ENCODE measurements at places on chromosomes 3 and 15. TPM values are rescaled to one million over a fixed set of nuclear protein-coding genes. Genes with fewer than 3 reads are reported as not detected.

The DPPA2 gene
- 1.4 TPM for polyA plus RNA-seq

The OSBPL10 gene
- polyA plus RNA-seq = 20.3 TPM

The GPR160 gene
- polyA plus RNA-seq = 29.9 TPM

The SRP14 gene
- polyA plus RNA-seq = 613 TPM

The CHST13 gene
- polyA plus RNA-seq = 3.2 TPM

The WDR93 gene
- 2.3 TPM for polyA plus RNA-seq

The ESYT3 gene
- polyA plus RNA-seq = 1.1 TPM

The OIP5 gene
- 10.3 TPM for polyA plus RNA-seq

The BFSP2 gene
- polyA plus RNA-seq = 0.50 TPM

DNA sequence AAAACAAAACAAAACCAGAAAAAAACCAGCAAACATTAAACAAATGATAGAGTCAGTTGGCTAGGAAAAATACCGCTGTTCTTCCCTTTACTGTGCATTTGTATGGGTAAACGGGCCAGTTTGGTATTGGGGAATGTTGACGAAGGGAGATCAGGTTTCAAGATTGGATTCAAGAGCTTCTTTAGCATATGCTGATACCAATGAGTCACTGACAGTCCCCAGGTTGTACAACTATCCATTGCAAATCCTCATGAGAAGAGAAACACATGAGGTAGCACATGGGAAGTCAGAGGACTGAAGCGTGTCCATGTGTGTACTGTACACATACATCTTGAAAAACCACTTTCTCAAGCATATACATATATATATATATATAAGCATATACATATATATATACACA is 25.6 kb downstream of the TIGIT start:
- DNase-seq = no peak

DNA sequence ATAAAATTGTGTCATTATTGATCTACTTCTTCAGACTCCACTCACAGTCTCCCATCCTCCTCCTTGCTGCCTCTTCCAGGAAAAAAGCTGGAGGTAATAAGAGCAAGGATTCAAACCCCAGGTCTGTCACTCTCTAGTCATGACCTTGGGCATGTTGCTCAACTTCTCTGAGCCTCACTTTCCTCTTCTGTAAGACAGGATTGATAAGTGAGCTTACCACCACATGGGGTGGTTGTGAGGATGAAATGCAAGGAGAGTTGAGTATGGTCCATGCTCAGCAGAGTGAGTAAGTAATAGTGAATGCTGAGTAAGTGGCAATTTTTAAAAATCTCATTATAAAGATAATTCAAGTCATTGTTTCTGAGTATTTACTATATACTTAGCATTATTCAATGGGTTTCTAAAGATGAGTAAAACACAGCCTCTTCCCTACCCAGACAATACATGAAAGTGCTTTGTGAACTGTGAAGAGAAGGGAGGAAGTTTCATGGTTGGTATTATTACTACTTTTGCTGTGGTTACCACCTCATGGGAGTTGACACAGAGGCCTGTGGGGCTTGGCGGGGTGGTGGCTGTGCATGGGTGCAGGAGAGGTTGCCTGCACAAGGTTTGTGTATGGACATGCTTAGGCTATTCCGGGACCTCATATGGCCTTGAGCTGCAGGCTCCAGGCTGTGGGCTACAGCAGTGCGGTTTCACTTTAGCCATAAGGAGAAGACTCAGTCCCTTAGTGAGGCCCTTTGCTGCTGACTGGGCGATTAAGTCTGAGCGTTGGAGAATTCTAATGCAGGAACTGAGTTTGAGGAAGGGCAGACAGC is 30.0 kb downstream of the SLC6A11 start:
- DNase-seq = no peak

DNA sequence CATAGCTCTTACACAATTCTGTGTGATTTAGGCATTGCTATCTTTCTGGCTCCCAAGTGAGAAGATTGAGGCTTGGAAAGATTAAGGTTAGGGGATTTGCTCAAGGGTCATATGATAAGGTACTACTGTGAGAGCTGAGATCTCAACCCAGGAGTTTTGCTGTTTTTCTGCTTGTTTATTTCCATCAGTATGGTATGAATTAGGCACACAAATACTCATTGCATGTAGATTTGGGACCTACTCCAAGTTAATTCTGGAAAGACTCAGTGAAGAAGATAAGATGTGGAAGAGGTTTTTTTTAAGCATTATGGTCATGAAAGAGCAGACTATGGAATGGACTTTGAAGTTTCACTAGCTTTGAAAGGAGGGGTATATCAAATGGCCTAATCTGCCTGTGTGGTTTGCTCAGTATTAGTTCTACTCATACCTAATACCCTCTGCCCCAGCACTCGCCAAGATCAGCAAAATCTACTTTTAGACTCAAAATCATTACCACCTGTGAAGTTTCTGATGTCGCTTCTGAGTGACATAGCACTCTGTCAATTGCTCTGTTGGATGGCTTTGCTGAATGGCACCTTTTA is 12.5 kb downstream of the MBNL1 start:
- no peak for DNase-seq

DNA sequence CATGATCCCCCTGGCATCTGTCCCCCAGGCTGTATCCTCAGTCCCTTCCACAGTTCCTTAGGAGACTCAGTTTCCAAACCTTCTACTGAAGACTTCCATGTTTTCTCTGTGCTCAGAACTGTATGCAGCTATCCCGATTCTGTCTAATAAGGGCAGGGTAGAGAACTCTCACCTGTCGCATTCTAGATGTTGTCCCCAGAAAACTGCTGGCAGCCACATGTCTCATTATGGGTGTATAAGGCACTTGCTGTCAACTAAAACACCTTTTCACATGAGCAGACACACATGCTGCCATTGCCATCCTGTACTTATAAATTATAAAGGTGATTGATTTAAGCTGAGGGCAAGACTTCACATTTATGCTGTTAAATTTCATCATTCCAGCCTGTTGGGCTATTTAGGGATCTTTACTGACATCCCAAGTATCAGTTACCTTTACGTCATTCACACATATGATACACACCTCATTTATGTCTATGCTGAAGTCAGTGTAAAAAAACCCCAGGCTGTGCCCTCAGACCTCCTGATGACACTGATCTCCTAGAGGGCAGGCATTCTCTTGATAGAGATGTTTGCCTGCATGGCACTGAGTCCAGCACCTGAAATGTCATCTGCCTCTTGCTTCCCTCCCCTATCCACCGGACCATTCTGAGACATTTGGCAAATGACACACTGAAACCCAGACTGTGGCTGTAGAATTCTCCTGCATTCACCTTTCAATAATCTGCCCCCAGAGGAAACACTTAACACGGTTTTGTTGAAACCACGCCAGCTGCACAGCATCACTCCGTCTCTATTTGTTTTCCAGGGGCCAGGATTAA is 35.8 kb downstream of the BTD start:
- DNase-seq = no peak

GRCh38 chr15:83605111-83605945 is 48.6 kb upstream of the ADAMTSL3 start:
- no peak for DNase-seq

GRCh38 chr3:182683858-182684257 is 109.4 kb upstream of the ATP11B start:
- no peak for DNase-seq

DNA sequence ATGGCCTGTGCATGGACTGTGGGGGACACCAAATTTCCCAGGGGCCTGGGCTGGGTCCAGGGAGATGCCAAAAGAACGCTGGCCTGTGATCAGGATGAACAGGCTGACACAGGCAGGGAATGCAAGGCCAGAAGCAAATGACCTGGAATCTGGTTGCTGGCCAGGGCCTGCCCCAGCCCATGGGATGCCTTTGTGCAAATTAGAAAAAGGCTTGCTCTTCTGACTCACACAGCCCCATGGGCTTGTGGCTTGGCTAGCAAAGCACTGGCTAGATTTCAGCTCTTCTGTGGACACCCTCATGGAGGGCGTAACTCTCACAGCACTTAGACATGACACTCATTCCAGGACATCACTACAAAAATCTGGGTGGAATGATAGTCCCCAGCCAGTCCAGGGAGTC is 356.0 kb downstream of the SHQ1 start:
- no peak for DNase-seq

DNA sequence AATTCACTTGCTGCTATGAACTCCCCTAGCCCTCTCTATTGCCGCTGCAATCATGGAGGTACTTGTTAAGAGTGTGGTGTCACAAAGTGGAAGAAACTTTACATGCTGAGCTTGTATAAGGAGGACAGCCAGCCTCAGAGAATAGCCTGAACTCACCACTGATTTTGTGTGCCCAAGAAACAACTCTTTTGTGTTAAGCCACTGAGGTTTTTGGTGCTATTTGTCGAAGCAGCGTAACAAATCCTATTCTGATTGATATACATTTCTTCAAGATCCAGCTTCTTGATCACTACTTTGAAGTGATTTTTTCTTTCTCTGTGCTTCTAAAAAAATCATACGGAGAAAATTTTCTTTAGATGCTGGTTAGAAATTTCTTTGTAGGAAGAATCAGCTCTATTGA is 132.4 kb downstream of the MEIS2 start:
- no peak for DNase-seq

DNA sequence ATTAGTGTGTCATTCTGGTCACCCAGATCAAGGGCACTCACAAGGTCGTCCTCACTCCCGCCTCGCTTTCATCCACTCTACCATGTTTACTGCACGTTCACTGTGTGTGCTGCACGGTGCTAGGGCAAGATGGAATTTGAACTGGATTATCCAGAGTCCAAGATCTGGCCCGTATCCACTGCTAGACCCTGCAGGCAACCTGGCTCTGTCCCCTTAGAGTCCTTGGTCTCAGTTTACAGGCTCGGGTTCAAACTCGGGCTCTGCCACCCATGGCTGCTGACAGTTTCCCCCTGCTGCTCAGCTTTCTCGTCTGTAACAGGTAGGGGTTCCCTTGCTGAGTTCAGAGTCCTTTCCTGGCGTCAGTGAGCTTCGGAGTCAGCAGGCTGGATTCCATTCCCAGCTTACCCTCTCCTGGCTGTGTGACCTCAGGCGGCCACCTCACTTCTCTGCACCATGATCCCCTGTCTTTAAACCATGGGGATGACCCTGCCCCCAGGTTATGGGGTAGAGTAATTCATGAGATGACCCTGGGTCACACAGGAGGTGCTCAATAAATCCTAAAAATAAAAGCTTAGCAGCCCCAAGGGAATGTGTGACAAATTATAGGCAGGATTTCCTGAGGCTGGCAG is 79.6 kb upstream of the SLC6A6 start:
- no peak for DNase-seq

GRCh38 chr15:36172955-36173354 is 406.5 kb upstream of the CDIN1 start:
- no peak for DNase-seq

DNA sequence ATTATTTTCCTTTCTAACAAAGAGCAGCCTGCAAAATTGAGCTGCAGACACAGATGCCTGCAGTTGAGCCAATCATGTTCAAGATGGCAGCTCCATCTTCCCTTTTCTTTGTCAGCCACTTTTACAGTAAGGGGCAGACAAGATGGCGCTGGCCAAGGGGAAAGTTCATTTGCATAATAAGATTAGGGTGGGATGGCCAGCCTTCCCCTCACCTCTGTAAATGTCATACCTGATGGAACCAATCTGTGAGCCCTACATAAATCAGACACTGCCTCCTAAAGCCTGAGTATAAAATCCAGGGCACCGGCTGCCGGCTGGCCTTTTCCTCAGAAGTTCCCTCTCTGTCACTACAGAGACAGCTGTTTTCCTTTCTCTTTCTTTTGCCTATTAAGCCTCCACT is 15.8 kb downstream of the PATL2 start:
- no peak for DNase-seq

DNA sequence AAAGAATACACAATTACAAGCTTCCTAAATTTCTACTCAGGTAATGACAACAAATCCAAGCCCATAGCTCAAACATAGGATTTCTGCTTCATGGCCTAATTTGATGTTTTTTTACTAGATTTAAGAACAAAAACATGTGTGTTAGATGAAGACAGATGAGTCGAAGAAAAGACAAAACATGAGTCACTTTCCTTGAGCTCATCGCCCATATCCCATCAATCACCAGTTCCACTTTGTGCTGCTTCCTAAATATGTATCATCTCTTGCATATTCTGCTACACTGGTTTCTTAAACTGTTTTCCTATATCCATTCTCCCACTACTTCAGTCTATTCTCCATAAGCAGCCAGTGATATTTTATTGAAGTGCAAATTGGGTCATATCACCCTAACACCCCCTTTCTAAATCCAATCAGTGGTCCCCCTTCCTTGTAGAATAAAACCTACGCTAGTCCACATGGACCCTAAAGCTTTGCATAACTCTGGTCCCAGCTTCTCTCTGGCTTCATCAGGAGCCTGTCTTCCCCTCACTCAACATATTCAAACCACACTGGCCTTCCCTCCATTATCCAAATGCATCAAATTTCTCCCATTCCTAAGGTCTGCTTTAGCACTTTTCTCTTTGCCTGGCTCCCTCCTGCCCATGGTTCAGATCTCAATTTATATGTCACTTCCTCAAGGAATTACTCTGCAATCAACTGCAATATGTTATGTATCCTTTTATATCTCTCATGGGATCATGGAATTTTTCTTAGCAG is 1033.9 kb downstream of the FHIT start:
- no peak for DNase-seq

DNA sequence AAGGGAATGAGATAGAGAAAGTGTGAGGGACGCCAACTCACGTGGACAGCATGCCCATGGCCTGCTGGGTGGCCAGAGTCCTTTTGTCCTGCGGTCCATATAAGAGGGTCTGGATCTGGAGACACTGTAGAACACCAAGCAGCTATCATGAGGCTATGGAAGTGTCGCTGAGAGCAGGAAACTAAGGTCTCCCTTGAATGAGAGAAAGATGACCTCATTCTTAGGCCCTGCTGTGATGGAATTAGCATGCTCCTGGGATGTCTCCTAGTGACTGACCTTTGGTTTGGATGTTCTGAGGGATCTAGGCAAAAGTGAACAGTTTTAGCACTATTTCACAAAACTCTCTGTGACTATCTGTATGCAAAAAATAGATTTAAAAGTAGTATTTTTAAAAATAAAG is 34.4 kb downstream of the SYNM start:
- DNase-seq = no peak

DNA sequence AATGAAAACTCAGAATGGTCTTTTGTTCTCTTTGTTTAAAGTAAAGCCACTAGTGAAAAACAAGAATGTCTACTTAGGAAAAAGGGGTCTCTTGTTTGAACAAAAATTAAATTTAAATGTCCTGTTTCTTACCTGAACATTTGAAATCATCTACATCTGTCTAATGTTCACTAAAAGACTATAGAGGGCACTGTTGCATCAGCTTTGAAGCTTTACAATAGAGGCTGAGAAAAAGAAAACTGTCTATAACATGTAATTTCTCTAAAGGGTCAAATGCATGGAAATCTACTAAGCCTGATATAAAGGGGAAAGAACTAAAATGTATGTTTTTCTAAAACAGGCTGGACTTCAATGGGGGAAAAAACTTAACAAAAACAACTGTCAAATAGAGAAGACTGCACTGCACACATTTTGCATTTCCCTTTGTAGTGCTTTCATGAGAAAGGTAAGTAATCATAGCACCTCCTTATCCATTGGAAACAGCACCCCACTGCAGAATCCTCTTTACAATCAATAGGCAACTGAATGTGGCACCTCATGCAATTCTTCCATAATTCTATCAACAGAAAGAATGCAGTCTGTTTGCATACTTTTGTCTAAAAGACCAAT is 26.3 kb downstream of the DPH6 start:
- no peak for DNase-seq

GRCh38 chr3:183038221-183038620 is 57.9 kb upstream of the DCUN1D1 start:
- no peak for DNase-seq

GRCh38 chr15:57337868-57338411 is 38.4 kb upstream of the CGNL1 start:
- DNase-seq = no peak

GRCh38 chr3:81425198-81425868 is 336.1 kb downstream of the GBE1 start:
- no peak for DNase-seq

GRCh38 chr15:78054966-78055365 is 22.5 kb downstream of the TBC1D2B start:
- no peak for DNase-seq

Data from right renal cortex interstitium (tissue), 3 donors.